NCI-H187 treated with DMSO at 0.1 percent for 48 hours (cell line): ENCODE measurements at places on chromosomes 3 and 15.

GRCh38 chr3:149479621-149480325 lies 5.3 kb downstream of the TM4SF4 start:
- DNase-seq, result no peak

DNA sequence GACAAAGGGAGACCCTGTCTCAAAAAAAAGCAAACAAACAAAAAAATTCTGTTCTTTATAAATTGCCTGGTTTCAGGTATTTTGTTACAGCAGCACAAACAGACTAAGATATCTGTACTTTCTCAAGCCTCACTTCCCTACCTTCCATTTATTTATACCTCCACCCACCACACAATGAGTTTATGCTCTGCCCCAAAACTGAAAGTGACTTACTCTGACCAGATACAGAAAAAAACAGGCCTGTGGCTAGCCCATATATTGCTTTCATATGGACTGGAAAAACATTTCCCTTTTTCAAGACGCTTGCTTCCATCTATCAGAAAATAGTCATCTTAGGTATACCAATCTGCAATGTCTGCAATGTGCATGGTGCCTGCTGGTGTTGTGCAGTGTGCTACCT lies 8.7 kb upstream of the GPD1L start:
- no peak for DNase-seq

GRCh38 chr3:159685801-159686200 lies 302.8 kb upstream of the IL12A start:
- no peak for DNase-seq

DNA sequence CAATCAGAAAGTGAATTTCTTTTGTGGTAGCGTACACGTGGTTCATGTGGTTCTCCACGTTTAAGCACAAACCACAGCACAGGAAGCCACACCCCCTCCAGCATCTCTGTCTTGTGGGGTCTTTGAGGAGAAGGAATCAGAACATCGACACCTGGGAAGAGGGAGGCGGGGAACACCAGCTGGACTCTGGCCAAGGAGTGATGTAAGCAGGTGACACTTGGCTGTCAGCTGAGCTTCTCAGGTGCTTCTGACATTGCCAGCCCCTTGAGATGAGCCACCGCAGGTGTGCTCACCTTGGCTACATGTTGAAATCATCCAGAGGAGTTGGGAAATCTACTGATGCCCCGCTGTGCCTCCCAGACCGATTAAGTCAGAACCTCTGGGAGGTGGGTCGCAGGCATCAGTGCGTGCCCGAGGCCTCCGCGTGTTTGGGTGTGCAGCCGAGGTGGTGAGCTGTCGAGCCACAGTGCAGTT lies 85.0 kb downstream of the FAM81A start:
- peak; percentile 15 for DNase-seq

DNA sequence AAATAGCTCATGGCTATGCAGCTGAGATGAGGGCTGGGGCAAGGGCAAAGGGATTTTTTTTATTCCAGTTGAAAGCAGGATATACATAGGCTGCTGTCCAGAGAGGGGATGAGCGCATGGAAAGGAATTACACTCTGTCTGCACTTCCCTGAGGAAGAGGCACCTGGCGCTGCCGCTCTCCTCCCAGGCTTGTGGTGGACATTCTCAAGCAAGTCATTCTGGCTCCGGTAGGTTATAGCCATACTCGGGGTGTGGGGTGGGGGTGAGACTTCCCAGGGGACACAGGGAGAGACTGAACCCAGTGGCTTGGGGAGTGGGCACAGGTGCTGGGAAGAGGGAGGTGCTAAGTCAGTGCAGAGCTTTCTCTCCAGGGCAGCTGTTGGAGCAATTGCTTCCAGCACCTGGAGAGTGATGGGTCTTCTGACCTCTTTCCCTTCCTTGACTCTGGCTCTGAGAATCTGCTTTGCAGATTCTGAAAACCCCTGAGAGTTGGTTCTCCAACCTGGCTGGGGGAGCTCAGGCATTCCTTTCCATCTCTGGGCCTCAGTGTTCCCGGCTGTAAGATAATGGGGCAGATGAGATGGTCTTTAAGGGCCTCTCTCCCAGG lies 24.3 kb downstream of the CYP8B1 start:
- DNase-seq, result no peak

- DNase-seq, result no peak
Observed at GRCh38 chr3:24390169-24391130, 104.2 kb downstream of the THRB start.

- DNase-seq, result no peak
Observed at GRCh38 chr15:82942691-82943090, 9.8 kb downstream of the HOMER2 start.

DNA sequence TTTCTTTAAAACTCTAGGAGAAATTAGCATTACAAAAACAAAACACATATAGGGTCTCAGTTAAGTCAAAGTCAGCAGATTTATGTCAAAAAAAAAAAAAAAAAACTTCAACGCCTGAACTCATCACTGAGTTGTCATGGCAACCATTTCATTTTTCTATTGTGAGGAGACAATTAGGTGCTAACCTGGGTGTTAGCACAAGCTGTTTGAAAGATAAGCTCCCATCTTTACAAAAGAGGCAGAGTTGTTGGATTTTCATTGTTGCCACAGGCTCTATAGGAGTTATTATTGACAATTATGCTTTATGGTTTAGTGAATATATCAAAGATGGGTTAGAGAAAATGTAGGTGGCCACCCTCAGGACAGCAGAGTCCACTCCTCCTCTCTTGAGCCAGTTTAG lies 806.9 kb downstream of the GRM7 start:
- no peak for DNase-seq

GRCh38 chr3:150414959-150415358 lies 6.9 kb downstream of the TSC22D2 start:
- no peak for DNase-seq

DNA sequence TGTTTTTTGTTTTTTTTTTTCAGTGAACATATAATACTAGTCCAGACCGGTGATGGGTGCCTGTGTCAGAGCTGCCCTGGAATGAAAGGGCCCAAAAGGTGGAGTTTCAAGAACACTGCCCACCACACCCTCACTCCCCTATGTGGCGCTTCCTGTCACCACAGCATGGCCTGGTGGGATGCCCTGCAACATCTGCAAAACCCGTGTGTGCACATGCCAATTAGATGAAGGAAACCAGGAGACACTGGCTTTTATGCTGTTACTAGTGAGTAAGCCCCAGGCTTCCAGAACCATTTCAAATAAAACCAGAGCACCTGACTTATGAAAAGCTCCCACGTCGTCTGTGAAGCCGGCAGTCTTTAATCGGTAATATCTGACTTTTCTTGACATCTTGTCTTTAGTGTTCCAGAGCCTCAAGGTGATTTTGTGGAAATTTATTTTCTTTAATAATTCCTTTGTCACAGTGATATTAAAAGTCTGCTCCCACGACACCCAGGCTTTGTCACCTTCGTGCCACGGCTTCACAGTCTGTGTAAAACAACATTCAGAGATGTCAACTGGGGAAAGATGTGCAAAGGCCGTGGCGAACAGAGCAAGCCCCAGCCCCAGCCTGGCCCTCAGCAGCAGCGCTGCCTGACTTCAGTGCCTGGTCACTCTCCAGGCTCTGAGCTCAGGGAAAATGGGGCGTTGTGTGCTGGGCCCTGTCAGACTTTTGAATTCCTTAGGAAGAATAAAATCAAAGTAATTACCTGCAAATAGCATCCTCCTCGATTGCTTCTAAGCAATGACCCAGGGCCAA lies 6.4 kb downstream of the CFAP92 start:
- no peak for DNase-seq

DNA sequence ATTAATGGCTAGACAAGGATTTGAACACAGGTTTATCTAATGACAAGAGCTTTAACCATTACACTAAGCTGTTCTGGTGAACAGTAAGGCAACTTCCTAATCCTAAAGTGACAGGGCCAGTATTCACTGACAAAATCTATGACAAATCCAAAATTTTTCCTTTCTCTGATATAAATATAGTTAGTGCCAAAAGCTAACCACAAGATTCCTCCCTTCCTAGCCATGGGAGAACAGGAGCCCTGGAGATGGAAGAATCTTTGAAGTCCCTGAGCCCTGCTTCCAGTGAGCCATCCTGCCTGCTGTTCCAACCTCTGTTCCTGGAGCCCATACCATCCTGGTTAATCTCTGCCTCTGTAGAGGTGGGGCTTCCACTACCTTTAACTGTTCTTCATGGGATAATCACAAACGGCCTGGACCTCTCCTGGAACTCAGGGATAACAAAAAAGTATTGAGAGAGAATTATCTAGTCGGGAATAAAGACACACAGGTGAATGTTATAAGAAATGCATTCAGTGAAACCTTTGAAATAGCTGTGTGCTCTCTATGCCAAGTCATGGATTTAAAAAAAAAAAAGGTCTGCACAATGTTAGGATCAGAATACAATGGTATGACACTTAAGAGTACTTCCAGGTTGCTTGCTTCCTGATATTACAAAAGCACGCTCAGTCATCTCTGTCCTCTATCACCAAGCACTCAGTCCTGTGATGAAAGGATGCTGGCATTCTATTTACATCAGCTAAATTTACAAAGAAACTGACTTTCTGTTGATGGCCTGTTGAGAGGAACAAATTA lies 235.8 kb downstream of the SUCLG2 start:
- no peak for DNase-seq

GRCh38 chr3:60720736-60721135 lies 530.5 kb downstream of the FHIT start:
- DNase-seq, result no peak

- no peak for DNase-seq
Observed at GRCh38 chr15:70093070-70093469, 4.6 kb downstream of the TLE3 start.

DNA sequence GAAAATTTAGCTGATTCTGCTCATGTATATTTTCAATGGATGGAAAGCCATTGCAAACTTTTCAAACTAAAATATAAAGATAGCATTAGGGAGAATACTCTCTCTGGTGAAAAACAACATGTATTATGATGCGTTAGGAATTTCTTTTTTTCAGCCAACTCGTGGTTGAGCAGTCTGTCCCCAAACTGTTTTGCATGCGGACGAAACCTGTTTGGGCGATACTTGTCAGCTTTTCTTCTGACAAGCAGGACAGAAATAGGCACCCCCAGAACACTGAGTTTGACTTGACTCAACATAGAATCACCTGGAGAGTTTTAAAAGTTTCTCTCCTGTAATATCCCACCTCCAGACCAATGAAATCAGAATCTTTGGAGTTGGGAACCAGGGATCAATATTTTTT lies 417.5 kb upstream of the TPRG1 start:
- DNase-seq, result no peak

DNA sequence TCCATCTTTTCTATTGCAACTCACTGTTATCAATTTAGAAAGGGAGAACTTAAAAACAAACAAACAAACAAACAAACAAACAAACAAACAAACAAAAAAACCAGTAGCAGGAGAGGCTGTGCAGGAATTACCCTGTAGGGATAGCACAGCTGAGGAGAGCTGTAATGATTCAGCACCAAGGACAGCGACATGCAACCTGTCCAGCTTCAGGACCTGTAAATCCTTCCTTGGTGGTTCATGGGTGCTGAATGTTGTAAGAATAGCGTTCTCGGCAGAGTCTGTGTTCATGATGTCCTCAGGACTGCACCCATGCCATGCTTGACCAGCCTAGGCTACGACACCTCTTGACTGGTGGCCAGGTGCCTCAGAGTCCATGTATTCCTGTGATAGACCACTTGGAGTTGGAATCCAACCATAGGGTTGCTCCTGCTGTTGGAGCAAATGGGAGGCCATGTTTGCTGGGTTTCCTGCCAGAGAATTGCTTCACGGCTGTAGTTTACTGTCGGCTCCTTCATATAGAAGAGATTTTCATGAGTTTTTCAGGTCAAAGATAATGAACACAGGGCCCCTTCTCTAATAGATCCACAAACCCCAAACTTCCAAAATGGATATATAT lies 65.9 kb downstream of the CACNA2D3 start:
- DNase-seq, result no peak
